ENCODE measurements at places on chromosomes 5 and 9. TPM values are rescaled to one million over a fixed set of nuclear protein-coding genes. Genes with fewer than 3 reads are reported as not detected.

DNA sequence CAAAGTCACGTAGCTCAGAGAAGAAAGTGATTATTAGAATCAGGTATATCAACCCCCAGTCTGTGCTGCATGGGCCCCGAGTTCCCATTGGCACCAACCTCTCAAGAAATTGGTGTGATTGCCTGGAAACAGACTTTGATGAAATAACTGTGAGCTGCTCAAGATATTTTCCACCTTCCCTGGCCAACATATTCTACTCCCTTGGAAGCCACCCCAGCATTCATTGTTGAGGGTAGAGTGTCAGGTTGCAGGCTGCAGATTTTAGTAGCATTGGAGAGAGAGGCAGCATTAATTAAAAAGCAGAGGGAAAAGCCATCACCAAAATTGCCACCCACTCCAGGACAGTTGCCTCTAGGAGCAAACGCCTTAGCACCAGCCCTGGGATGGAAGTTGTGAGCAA, 154.2 kb upstream of the TNPO1 start:
- no peak for DNase-seq

Gene TXNDC8
- total RNA-seq, result not detected

- DNase-seq, result no peak
These were observed 21.0 kb downstream of the RICTOR start for GRCh38 chr5:39053189-39053588.

DNA sequence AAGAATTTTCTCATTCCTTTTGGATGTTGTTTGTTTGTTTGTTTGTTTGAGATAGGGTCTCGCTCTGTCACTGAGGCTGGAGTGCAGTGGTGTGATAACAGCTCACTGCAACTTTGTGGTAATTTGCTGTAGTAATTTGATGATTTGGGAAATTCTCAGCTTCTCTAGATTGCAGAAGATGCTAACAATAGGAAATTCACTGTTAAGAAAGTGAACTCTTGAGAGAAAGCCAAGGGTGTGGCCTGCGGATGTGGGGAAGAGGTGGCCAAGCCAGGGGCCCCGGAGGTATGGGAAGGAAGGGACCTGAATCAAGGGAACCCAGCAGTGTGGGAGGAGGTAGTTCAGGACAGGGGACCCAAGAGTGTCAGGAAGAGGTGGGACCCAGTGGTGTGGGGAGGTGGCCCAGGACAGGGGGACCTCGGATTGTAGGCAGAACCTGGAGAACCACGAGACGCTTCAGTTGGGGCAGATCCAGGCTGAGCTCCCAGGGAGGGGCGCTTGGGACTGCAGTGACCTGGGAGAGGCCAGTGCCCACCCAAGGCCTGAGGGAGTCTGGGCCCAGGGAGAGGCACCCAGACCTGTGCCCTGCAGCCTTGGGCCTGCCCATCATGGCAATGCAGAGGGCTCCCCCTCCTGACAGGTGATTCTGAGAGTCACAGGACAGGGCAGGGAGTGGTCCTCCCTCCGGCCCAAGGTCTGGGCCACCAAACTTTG, 5.6 kb upstream of the LCN2 start:
- no peak for DNase-seq

GRCh38 chr9:87824216-87824875, 58.3 kb upstream of the SPATA31E1 start:
- DNase-seq, result no peak

DNA sequence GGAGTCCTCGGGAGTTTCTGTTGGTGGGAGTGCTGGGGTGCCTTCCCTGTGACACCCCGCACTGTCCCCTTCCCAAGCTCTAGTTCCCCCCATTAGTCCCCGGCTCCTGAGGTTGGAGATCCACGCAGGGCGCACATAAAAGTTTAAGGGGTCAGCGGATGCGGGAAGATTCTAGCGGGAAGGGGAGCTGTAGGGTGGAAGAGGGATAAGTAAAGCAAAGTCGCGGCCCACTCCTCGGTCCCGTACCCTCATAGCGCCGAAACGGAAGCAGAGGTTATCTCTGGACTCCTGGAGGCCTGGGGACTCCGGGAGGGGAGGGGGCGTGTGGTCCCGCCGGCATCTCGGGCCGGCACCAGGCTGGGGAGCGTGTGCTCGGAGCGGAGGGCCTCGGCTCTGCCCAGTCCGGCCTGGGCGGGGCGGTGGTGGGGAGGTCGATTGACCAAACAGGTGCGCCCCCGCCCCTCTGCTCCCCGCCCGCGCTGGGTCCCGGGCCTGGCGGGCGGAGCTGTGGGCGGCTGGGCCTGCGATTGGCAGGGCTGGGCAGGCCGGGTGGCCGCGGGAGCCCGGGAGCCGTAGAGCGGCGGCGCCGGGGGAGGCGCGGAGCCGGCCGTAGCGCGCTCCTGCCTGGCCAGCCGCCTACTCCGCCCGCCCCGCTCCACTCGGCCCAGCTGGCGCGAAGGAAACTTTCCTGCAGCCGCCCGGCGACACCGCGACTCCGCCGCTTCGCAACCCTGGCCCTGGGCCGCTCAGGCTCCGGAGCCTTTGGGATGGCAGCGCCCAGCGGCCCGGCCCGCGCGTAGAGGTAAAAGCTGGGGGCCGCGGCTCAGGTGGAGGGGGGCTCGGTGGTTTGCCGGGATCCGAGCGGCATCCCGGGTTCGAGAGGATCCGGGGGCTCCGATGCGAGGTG, 52.2 kb upstream of the DAB2IP start:
- no peak for DNase-seq

Gene LHX3
- total RNA-seq, result not detected

Gene TAF11L10
- total RNA-seq, result not detected

Gene GKAP1
- 19.0 TPM for total RNA-seq

Gene FOXD1
- total RNA-seq, result 10.4 TPM

GRCh38 chr9:137671721-137672120, 52.9 kb downstream of the EHMT1 start:
- no peak for DNase-seq

Gene FOXI1
- not detected for total RNA-seq

Gene CEL
- not detected for total RNA-seq

GRCh38 chr5:5416733-5417132, 5.7 kb upstream of the ICE1 start:
- no peak for DNase-seq

DNA sequence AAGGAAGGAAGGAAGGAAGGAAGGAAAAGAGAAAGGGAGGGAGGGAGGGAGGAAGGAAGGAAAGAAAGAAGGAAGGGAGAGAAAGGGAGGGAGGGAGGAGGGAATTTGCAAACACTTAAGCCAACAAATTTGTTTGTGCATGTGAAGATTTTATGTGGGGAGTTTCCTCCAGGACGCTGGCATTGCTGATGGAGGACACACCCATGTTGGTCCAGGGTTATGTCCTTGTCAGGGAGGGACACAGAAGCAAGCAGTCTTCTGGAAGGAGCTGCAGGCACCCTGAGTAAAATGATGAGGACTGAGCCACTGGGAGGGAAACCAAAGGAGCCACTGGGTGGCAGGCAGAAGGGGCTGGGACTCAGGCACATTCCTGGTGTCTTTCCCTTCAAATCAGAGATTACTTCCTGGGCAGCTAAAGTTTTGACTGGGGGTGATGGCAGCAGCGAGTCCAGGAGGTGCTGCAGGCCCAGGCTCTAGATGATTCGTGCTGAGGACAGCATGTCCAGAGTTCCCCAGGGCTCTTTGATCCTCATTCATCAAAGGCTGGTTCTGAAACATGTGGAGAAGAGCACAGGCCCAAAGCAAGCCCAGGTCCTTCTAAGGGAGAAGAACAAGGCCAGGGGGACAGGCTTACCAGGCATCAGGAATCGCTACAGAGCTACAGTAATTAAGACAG, 109.2 kb downstream of the PAX5 start:
- DNase-seq, result no peak

Gene SLC25A2
- total RNA-seq, result 0.11 TPM

GRCh38 chr5:14593326-14594021, 11.9 kb downstream of the OTULINL start:
- no peak for DNase-seq

GRCh38 chr9:130171226-130172148, 717 bp upstream of the NCS1 start:
- DNase-seq, result no peak

Gene PDGFRB
- 113 TPM for total RNA-seq

Gene PRKAA1
- total RNA-seq, result 113 TPM

Gene LHX2
- total RNA-seq, result 0.18 TPM

Gene HK3
- not detected for total RNA-seq

Gene SPINK13
- not detected for total RNA-seq

- peak; percentile 39 for DNase-seq
These were observed 15.4 kb downstream of the CCDC69 start for GRCh38 chr5:151208481-151208914.

DNA sequence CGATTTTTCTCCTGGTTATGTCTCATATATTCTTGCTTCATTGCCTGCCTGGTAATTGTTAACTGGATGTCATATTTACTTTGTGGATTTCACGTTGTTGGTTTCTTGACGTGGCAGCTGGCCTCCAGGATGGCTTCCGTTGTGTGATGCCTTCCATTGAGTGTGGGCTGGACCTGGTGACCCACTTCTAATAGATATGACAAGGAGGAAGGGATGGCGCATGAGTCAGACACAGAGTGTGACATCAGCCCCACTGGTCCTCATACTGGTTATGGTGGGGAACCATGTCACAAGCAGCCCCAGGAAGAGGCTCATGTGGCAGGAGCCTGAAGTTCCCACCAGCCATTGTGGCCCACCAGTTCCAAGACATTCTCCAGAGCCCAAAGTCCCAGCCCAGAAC, 6.4 kb upstream of the PAEP start:
- no peak for DNase-seq

DNA sequence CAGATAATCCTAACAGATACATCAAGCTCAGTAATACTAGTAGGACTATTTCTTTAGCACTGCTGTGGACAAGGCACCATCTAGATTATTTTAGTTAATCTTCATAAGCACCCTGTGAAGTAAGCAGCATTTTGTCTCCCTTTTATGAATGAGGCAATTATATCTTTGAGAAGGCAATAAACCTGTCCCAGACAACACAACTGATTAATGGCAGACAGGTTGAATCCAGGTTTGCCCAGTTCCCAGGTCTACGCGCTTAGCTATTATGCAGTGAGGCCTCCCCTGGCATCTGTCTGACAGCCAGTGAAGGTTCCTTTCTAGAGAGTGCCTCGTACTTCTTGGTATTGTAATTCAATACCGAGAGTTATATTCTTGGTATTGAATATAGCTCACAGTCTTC, 9.7 kb upstream of the LVRN start:
- DNase-seq, result no peak

GRCh38 chr5:93257616-93258015, 323.4 kb downstream of the NR2F1-AS1 start:
- no peak for DNase-seq

GRCh38 chr5:95620030-95620869, at the start of gene GPR150:
GPR150 (plus strand) TSS chr5:95620087; CDS start chr5:95620276, 189 bp downstream.
- peak; percentile 63 for DNase-seq

- no peak for DNase-seq
These were observed 763.7 kb upstream of the GRAMD2B start for GRCh38 chr5:125659316-125660023.

DNA sequence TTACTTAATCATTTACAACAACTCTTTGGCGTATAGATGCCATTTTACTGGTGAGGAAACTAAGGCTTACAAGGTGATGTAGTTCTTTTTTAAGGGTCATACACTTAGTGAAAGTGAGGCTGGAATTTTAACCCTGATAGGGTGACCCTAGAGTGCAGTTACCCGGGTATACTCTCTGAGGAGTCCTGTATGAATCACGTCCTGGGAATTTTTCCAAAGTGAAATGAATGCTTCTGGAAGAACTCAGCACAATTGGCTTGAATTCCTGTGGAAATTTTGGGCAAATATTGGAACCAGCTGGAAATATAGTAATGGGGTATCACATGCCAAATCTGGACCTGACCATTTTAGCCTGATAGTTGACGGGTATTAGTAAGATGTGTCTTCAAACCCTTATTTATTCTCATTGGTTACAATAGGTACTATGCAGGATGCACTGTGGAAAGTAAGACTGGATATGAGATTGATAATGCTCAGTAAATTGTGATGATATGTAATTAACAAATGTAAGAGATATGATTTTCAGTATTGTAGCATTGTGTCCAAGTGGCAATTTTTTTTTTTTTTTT, 14.8 kb downstream of the SUB1 start:
- DNase-seq, result peak; percentile 46

Gene WDR38
- not detected for total RNA-seq

GRCh38 chr5:125560476-125561225, 814.2 kb upstream of the ZNF608 start:
- DNase-seq, result no peak

Gene NEUROG1
- total RNA-seq, result not detected

DNA sequence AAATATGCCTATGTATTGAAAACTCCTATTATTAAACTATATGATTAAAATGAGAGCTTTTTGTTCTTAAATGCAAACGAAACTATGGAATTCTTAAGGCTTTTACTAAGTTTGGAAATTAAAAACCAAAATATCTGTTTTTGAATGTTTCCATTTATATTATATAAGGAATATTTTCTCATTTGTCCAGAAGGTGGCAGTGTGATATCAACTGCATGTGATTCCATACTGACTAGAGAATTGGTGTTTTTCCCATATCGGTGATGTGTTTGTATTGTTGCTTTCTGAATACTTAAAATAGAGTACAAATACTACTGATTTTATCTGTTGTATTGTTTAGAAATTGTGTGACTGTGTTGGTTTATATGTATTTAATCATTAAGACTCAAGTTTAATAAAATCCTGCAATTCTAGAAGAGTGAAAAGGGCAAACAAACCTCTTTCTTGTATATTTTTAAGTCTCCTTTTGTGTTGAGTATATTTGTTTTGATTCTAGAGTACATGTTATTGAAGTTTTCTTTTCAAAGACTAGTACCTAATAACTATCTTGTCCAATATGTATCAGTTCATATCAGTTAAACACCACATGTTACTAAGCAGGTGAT, 320.8 kb downstream of the CCDC171 start:
- DNase-seq, result no peak

DNA sequence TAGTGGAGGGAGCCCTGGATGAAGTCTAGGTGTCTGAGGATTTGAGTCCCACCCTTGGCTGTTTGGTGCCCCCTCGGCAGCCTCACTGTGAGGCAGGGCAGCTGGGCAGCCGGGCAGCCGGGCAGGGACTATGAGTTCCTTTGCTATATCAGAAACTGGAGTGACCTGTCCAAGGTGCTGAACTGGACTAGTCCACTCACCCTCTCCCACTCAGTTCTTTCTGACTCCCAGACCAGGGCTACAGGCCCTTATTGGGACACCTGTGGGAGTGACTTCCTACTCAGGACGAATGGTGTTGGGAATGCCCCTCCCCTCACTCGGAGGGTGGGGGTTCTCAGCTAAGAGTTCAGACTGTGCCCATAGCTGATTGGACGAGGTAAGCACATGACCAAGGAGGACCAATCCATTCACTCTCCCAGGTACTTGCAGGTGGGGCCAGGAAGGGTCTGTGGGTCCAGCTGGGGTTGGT, 34.1 kb upstream of the RAPGEF1 start:
- peak; percentile 59 for DNase-seq

Gene ARL10
- total RNA-seq, result 2.5 TPM

GRCh38 chr5:4087110-4087509, 491.5 kb downstream of the IRX1 start:
- DNase-seq, result no peak

GRCh38 chr5:36206913-36207312, 34.8 kb downstream of the NADK2 start:
- DNase-seq, result no peak

- no peak for DNase-seq
These were observed 482.7 kb downstream of the GABRG2 start for GRCh38 chr5:162550236-162550635.
